GM12892 (cell line): ENCODE measurements at places on chromosomes 16 and 17.

GRCh38 chr17:48577330-48577945 is 712 bp downstream of the HOXB4 start:
- DNase-seq = no peak

GRCh38 chr17:7020894-7021664 is 1.8 kb upstream of the BCL6B start:
- no peak for DNase-seq

DNA sequence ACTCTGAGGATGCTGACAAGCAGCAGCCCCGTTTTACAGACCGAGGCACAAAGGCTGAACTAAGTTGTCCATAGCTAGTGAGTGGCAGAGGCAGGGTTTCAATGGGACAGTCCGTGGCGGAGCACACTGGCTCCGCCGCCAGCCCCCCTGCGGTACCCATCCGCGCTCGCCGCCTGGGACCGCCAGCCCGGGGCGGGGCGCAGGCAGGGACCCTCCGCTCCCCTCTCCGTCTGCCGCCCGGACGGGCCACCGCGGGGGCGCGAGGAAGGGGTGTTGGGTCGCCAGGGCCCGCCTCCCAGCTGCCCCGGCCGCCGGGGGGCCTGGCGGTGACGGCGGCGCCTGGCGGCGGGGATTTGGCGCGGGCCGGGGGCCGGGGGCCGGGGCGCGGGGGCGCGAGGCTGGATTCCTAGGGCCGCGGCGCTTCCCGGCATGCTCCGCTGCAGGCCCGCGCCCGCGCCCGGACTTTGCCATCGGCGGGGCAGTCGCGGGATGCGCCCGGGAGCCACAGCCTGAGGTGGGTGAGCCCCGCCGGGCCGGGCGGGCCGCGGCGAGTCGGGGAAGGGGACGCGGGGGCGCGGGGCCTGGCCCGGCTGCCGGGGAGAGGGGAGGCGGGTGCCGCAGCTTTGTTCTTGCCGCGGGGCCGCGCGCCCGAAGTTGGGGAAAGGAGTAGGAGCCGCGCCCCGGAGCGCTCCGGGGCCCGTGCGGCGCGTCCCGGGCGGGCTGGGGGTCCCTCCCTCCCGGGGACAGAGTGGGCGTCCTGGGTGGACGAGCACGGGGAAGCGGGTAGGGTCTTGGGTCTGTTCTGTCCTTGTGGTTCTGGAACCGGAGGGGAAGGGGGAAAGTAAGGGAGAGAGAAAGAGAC is at the start of gene TMEM98:
TMEM98 (plus strand) TSS at position 430 of the 862 bp plus-strand sequence. CDS start 3,376 bp downstream, outside the sequence.
- DNase-seq = no peak

- no peak for DNase-seq
These were observed 14.4 kb upstream of the DOK4 start for GRCh38 chr16:57500578-57501111.

GRCh38 chr17:62688398-62689160 is 61.1 kb downstream of the MRC2 start:
- no peak for DNase-seq

GRCh38 chr17:48804936-48805411 is 12.1 kb downstream of the TTLL6 start:
- peak; percentile 61 for DNase-seq

GRCh38 chr17:1414001-1414574 is 14.1 kb upstream of the YWHAE start:
- no peak for DNase-seq

GRCh38 chr17:76111956-76112355 is 8.4 kb upstream of the EXOC7 start:
- DNase-seq = no peak

DNA sequence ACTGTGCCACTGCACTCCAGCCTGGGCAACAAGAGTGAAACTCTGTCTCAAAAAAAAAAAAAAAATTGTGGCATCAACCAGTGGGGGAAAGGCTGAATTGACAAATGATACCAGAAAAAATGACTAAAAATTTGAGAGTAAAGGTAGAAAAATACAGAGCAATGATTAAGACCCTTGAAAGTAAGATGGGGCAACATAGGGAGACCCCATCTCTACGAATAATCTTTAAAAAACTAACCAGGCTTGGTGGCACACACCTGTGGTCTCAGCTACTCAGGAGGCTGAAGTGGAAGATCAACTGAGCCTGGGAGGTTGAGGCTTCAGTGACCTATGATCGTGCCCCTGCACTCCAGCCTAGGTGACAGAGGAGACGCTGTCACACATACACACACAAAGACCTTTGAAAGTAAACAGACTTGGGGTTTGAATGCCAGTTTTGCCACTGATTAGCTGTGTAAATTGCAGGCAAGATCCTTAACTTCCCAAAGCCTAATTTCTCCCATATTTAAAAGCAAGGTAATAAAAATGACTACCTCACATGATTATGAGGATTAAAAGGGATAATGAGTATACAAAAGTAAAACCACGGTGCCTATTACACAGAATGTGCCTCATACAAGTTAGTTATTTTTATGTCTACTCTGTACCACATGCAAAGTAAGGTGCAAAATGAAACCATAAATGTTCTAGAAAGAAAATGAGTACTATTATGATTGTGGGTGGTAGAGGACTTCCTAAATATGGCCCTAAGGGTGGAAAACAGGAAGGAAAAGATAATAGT is 21.7 kb upstream of the PAFAH1B1 start:
- no peak for DNase-seq

GRCh38 chr16:10086620-10087019 is 95.6 kb downstream of the GRIN2A start:
- DNase-seq = no peak

- no peak for DNase-seq
These were observed 4.5 kb upstream of the PRDM7 start for GRCh38 chr16:90081606-90081970.

GRCh38 chr16:84340325-84341040 is 27.9 kb upstream of the ATP2C2 start:
- no peak for DNase-seq

DNA sequence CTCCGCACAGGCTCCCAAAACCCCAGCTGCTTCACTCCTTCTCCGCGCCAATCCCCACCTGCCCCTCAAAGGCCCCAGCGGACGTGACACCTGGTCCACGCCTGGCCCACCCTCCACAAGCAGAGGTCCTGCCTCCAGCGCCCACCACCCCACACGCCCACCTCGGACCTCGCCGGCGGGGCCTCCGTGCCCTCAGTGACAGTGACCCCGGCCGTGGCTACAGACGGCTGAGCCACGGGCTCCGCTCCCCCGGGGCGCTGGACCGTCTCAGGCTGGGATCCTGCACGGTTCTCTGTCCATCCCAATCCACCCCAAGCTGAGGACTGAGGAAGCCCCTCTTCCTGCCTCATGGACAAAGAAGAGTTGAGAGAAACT is 25.1 kb downstream of the PIEZO1 start:
- no peak for DNase-seq

DNA sequence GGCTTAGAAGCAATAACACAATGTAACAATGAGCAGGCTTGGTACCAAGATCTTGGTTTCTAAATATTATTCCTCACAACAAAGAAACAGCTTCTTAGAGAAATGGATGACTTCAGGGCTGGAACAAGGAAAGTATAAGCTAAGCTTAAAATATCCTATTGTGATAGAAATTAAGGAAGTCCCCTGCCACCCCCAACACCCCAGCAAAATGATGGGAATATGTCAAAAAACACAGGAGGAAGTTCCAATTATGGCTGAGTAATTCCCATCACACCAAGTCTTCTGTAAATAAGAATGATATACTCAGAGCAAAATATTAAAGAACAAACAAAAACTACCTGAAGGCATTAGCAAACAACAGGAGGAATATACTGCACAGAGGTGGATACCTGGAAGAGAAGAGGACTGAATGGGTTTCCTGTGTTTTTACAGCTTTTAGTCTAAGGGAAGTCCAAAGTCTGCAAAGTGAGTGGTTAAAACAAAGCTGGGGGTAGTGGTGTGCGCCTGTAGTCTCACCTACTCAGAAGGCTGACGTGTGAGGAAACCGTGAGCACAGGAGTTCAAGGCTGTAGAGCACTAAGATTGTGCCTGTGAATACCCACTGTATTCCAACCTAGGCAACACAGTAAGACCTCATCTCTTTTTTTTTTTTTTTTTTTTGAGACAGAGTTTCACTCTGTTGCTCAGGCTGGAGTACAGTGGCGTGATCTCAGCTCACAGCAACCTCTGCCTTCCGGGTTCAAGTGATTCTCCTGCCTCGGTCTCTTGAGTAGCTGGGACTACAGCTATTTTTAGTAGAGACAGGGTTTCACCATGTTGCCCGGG is 17.1 kb upstream of the ATP6V0A1 start:
- no peak for DNase-seq

GRCh38 chr17:14950216-14950615 is 314.9 kb downstream of the PMP22 start:
- DNase-seq = no peak

- DNase-seq = peak; percentile 58
These were observed at the start of gene SEZ6 for GRCh38 chr17:29005936-29006511. Gene SEZ6 (minus strand): TSS chr17:29006033. CDS start chr17:29005869, 164 bp downstream.

DNA sequence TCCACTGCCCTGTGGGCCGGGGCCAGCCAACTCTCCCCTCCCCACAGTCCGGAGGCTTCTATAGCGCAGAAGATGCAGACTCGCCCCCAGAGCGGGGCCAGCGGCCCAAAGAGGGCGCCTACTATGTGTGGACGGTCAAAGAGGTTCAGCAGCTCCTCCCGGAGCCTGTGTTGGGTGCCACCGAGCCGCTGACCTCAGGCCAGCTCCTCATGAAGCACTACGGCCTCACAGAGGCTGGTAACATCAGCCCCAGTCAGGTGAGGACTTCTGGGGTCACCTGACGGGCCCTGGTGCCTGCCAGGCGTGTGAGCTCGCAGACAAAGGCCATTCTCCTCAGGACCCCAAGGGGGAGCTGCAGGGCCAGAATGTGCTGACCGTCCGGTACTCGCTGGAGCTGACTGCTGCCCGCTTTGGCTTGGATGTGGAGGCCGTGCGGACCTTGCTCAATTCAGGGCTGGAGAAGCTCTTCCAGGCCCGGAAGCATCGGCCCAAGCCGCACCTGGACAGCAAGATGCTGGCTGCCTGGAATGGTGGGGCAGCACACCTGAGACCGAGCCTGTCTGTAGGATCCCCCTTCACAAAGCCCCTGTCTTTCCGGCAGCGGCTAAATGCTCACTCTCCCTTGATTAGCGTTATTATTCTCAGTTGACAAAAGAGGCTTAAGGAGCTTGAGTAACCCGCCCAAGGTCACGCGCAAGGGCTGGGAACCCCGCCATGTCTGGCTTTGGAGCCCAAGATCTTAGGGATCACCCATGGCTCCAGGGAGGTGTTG is 3.9 kb downstream of the SPATA20 start:
- no peak for DNase-seq

DNA sequence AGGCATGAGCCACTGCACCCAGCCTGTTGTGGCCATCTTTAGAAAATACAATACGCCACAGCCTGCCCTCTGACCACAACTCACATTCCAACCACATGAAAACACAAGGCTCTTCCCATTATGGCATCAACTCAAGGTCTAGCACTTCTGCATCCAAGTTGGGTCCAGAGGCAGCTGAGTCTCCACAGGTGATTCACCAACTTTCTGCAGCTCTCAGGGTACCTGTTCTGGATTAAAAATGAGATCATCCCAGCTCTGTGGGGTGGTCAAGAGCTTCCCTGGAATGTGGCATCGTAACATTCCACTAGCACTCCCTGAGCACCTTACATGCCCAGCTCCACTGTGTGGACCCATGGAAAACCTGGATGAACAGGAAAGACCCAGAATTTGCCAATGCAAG is 9.9 kb upstream of the GUCY2D start:
- no peak for DNase-seq

GRCh38 chr17:82687871-82688270 is 10.6 kb downstream of the RAB40B start:
- DNase-seq = no peak

GRCh38 chr17:71313866-71314265 is 807.0 kb upstream of the SOX9 start:
- no peak for DNase-seq

DNA sequence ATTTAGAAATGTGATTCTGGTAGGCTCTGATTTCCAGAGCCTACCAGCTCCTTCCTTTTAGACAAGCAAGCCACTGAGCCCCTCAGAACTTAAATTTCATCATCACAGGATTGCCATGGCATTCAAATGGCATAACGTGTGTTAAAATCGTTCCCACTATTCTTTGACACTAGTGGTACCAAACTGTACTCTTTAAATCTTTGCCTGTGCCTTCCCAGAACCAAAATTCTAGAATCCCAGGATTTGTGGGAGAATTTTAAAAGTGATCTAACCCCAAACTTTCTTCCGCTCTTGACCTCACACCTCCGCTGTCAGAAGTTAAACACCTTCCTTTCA is 287 bp upstream of the INTS2 start:
- DNase-seq = no peak

DNA sequence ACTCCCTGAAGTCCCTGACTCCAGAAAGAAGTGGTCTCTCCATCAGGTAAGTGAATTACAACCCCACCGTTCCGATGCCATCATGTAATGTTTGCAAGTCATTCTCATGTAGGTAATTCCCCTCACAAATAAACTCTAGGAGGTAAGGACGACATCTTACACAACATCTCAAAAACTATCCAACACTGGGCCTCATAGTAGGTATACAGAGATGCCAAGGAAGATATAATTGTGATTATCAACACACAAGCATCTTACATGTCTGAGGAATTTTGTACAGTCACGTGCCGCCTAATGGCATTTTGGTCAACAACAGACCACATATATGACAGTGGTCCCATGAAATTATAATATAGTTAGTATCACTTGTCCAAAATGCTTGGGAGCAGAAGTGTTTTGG is 7.4 kb downstream of the GCSH start:
- no peak for DNase-seq

GRCh38 chr16:81817789-81818567 is 38.9 kb downstream of the PLCG2 start:
- no peak for DNase-seq

GRCh38 chr16:11143372-11144035 is 112.5 kb downstream of the SOCS1 start:
- no peak for DNase-seq

GRCh38 chr17:72782985-72783701 is 309.3 kb downstream of the SLC39A11 start:
- DNase-seq = no peak

DNA sequence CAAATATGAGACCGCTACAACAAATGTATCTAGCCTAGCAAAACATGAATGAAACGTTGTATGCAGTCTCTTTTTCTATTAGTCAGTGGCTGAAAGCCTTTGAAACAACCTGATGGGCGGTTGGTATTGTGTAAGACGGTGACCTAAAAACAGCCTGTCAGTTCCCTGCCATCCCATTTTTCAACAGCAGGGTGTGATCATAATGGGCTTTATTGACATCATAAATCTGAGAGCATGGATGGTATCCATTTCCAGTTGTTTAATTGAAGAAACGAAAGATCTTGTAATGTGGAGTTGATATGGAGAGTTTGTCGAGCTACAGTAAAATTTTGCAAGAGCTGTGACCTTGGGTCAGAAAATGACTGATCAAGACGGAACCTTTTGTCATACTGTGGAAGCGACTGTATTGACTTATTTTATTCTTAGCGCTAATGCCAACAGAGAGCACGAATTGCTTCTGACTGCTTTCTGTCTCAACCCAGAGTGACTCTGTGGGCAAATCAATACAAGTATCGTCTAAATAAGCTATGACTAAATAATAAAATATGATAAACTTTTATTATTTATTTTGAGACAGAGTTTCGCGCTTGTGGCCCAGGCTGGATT is 12.3 kb upstream of the MEIOB start:
- no peak for DNase-seq
